Stimulated activated CD8-positive, alpha-beta memory T cell treated with anti-CD3 and anti-CD28 coated beads, Interleukin-7, amount 100 ng/mL, for 4 hours (primary cell): ENCODE measurements at places on chromosomes 5 and 9.

DNA sequence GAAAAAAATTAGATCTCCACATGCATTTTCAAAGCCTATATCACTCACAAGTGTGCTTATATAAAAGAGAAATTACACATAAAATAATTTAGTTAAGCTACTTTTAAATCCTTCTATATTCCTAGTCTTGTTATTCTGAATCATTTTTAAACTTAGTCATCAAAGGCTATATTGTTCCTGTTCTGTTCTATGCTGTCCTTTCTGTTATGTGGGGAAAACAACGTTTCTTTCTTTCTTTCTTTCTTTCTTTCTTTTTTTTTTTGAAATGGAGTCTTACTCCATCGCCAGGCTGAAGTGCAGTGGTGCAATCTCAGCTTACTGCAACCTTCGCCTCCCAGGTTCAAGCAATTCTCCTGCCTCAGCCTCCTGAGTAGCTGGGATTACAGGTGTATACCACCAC lies 389.2 kb upstream of the FTMT start:
- DNase-seq = no peak

DNA sequence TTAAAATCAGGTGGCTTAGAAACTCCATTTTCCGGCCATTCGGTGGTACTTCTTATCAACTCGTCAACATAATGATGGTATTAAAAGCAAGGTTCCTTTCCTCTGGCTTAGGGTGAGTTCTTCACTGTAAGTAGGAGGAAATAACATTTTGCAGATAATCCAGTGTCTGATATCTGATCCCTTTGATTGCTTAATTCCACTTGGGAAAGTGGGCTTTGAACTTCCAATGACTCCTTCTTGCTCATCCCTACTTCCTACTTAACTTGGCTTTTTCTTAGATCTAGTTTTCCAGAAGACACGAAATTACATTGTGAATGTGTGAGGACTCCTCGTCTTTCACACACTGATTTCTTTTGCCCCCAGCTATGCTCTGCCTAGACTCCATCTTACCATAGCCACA lies 31.5 kb downstream of the DDX31 start:
- DNase-seq = no peak

- no peak for DNase-seq
Observed at GRCh38 chr5:891837-892393, 686 bp downstream of the BRD9 start.

- DNase-seq = no peak
Observed at GRCh38 chr5:36276864-36277263, 24.8 kb downstream of the RANBP3L start.

DNA sequence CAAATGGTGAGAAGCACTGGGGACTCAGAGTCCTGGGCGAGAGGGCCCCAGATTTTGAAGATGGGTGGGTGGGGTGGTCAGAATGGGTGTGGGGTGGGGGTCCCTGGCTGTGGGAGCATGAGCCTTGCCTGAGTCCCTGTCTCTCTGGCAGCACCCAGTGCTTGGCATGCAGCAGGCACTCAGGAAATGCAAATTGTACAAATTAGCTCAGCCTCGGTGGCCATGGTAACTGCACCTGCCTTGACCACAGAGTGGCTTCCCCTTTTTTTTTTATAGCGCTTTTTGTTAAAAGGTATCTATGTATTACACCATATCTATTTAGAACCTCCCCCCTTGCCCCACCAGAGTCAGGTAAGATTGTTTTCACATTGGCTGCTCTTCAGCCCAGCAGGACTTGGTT lies 19.2 kb upstream of the PITX1 start:
- no peak for DNase-seq

- DNase-seq = no peak
Observed at GRCh38 chr9:23006127-23006526, 559.5 kb downstream of the DMRTA1 start.

- DNase-seq = no peak
Observed at GRCh38 chr5:109910874-109911273, 221.1 kb downstream of the MAN2A1 start.
